ENCODE measurements at places on chromosomes 11 and 22.

GRCh38 chr22:20959578-20960461, 7.2 kb upstream of the AIFM3 start:
- no peak for DNase-seq

DNA sequence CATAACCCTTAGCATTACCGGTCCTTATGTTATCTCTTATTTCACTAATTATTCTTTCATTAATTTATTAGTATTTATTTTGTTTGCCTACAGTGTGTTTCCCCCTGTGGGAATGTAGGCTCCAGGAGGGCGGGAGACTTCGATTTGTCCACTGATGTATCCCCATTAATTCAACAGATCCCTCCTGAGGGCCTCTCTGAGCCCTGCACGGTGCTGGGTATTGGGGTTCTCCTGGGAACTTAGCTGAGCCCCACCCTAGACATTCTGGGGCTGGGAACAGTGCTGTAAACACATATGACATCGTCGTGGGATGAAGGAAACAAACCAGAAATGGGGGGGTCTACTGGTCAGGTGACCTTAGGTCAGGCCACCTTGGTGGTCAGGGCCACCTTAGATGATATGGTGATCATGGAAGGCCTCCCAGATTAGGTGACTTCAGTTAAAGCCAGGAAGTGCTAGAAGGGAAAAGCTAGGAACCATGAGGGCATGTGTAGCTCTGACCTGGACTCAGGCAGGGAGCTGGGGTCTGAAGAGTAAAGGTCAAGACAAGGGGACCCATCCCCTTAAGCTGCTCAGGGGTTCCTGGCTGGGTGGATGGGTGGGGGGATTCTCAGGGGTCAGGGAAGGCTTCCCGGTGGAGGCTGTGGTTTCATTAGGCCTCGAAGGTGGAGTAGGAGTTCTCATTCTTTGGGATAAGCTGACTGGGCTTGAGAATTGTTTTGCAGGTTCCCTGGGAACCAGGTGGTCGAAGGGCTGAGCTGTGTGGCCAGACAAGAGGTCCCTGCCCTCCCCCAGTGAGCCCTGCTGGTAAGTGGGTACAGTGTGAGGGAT, 1.0 kb downstream of the PHETA2 start:
- DNase-seq, result no peak

DNA sequence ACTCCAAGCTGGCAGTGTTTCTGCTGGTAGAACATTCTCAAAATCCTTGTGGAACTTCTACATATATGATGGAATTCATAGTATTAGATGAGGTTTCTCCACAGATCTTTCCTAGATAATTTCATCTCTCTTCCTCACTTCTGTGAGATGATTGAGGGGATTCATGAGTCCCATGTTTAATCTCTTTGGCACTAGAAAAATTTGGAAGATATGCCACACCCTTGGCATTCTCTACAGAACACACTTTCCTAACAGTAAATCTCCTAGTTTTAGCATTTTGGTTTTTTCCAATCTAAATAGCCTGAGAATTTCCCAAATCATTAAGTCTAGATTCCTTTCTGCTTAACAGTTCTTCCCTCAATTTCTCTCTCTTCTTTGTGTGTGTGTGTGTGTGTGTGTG, 35.3 kb downstream of the MED15 start:
- DNase-seq, result no peak

- peak; percentile 28 for DNase-seq
Measured at GRCh38 chr11:28730336-28730735, 622.1 kb downstream of the METTL15 start.

DNA sequence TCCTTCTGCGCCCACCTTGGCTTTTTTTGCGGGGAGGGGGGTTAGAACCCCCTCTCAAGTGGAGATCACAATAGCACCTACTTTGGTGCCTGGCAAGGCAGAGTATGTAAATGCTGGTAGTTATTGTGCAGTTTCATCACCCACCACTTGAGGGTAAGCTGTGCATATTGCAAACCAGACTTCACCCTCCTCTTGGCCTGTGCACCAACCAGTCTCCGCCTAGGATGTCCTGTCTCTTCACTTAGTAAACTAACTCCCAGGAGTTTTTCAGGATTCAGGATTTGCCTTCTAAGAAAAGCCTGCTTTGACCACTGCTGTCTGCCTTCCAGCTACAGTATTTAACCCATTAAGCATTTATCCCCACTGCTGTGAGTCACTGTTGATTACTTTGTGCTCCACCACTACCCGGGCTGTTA, 2.0 kb upstream of the UBXN1 start:
- DNase-seq, result peak; percentile 83

DNA sequence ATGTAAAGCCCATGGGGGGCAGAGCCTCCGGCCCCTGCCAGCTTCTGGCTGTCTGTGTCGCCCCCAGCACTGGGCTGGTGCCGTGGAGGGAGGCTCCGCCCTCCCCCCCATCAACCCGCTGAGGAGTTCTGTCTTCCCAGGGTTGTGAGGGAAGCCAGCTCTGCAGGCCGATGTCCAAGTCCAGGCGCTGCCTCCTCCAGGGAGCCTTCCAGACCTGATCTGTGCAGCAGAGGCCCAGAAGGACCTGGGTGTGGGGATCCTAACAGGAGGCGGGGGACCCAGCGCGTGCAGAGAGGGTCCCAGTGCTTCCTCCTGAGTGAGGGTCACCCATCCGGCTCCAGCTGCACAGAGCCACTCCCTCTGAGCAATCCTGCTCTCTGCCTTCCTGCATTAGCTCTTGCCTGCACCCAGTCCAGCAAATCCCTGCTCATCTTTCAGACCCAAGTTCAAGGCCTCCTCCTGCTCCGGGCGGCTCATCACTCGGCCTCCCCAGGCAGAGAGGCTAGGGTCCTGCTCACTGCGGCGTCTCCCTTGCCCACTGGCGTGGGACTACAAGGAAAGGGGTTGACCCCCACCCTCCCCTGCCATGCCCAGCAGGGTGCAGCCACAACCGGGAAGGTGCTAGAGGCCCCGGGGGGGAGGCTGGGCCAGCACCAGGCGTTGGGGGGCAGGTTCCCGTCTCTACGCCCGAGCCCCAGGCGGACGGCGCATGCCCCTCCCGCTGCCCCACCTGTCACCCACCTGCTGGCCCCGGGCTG, 16.4 kb downstream of the PRR33 start:
- no peak for DNase-seq

DNA sequence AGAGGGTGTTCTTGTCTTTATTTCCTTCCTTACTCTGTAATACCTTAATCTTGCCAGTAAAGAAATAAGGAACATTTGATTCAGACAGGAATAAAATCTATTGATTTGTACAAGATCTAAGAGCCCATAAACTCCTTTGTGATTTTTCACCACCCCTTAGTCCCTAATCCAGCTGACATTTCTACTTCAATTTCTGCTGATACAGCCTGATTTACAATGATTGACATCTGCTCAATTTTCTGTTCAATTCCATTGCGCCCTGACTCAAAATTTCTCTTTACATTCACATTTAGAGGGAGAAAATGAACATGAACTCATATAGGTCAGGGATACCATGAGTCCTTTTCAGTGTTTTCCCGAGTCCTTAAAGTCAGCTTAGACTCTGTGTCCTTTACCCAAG, 27.2 kb upstream of the TMEM123 start:
- DNase-seq, result no peak

DNA sequence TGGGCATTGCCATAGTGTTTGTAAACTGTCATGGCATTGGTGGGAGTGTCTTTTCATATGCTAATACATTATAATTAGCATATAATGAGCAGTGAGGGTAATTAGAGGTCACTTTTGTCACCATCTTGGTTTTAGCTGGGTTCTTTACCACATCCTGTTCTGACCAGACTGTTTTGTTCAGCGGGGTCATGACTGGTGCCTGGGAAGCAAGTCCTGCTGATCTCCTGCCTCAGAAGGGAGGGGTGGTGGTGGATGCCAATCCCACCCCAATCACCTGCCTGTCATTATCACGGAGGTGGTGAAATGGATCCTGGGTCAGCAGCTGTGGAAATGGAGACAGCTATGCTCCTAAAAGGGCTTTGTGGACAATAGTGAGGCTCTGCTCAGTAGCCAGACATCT, 31.2 kb downstream of the IL18 start:
- no peak for DNase-seq

- no peak for DNase-seq
Measured at GRCh38 chr11:57901756-57902155, 121.9 kb upstream of the OR9Q1 start.

GRCh38 chr11:8096575-8096974, 15.6 kb downstream of the TUB start:
- DNase-seq, result no peak

DNA sequence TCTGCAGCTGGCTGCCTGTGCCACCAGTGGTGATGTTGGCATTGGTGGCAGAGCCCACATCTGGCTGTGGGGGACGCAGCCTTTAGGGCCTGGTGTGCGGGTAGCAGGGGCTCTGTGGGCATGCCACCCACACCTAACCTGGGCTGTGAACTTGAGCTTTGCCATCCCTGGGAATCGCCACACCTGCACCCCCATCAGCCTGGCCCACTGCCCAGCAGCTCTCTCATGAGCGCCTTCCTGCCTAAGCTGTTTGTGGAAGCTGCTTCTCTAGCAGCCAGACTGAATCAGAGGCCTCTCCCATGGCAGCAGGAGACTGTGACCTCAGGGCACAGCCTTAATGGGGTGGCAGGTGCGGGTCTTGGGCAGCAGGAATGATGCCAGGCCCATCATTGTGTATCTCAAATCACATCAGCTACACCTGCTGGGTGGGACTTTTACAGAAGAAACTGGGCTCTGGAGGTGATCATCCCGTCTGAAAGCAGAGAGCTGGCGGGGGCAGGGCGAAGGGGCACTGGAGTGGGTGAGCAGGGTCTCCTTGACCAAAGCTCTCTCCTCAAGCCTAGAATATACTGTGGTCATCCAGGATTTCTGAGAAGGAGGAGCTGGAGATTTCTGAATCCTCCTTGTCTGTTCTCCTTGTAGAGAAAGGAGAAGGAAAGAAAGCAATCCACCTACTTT, 17.8 kb upstream of the CARS1 start:
- DNase-seq, result no peak

DNA sequence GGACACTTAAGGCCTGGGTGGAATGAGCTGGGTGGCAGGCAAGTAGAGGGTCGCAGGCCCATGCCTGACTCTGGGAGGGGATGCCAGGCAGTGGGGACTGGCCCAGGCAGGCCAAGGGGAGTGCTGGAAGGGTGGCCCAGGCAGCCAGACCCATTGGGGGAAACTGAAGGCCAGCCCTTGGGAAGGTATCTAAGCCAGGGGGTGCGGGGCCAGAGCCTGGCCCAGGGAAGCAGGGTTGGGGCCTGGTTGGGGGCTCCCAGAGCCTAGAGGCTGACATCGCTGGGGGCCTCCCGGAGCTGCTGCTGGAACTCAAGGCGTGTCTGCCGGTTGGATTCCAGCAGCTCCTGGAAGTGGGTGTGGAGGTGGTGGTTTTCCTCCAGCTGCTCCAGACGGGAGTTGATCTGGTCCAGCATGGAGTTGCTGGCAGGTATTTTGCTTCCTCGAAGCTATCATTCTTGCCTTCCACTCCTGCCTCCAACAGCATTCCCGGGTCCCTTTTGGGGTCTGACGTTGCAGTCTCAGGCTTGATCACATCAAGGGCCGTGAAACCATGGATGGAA, 35.3 kb upstream of the XBP1 start:
- no peak for DNase-seq

- peak; percentile 90 for DNase-seq
Measured at GRCh38 chr11:123129920-123130319, 65.1 kb downstream of the CLMP start.

DNA sequence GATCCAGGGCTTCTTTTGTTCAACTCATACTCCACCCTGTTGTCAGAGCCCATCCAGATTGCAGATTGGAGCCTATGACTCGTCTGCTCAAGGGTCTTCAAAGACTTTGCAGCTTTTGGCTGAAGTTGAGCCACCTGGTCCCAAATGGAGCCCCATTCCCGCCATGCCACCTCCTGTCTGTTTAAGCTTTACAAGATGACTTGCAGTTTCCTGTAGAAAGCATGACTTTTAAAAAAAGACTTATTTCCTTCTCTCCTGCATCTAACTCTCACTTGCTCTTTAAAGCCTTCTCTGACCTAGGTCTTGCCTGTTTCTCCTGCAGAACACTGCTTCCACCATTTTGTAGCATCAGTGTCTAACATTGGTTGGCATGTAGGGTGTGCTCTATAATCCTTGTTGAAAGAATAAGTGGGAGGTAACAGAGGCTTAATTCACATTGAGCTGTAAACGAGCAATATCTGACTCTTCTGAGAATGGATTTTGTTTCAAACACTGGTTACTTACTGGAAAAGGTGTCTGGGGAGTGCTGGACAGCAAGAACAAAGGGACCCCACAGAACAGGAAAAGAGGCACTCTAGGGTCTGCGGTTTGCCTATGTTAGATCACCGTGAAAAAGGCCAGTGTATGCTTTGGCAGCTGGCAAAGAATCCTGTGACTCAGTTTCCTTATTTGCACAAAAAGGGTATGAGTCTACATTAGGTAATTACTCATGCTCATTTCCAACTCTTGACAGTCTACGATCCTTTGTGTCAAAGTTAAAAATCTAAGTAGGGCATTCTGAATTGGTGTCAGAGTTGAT, 30.3 kb downstream of the NF2 start:
- DNase-seq, result no peak

GRCh38 chr22:27718186-27719035, 83.1 kb downstream of the MN1 start:
- peak; percentile 83 for DNase-seq

DNA sequence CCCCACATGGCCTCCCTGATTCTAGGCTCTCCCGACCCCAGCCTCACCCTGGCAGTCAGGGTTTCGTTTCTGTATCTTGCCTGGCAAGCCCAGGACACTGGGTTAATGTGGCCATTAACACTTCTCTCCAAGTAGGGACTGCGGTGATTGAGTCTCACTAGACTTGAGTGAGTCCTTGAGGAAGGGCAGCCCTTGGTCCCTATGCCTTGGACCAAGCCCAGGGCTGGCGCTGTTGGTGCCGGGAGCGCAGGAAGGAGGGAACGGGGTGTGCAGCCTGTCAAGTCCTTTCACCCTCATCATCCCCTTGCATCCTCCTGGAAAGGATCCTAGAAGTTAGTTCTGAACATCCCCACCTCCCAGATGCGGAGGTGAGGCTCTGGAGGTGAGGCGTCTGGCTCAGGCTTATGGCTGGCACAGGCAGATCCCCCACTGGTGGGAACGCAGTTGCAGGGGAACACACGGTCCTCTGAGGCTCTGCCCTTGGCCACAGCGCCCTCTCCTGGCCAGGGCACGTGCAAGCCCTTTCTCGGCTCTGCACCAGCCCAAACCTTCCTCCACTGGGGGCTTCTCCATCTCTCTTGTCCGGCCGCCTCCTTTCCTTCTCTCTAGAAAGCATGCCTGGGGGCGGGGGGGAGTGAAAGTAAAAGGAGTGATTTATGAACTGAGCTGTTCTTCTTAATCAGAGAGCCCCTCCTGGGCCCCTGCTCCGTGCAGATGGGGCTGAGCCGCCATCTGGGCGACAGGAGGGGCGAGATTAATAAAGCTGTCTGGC, 56.7 kb downstream of the TP53I11 start:
- DNase-seq, result peak; percentile 50

Data from amniotic epithelial cell (primary cell).